ENCODE measurements at places on chromosomes 3 and 15.

DNA sequence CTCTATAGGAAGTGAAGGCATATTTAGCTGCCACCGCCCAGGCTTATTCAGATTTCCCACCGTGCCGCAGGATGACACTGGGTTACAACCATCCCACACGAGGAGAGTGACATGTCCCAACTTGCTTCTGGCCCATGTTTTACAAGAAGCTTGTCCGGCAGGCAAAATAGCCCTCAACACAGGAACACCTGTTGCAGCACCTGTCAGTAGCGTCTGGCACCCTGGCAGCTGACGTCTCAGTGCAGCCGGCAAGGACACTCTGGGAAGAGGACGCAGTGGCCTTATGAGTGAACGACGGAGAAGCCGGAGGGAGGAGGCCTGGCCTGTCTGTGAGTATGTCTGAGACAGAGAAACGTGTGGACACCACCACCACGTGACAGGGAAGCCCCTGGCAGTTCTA is 32.1 kb downstream of the FAM174B start:
- H3K27ac ChIP-seq = no peak overlapping the region
- H3K4me1 ChIP-seq = peaks cover 25% of the 10 kb centered on the region
- peaks cover 4% of the 10 kb centered on the region for H3K27me3 ChIP-seq
- no peak for DNase-seq
- H3K36me3 ChIP-seq = peaks cover 2% of the 10 kb centered on the region
- H3K4me3 ChIP-seq = no peak overlapping the region

- no peak for DNase-seq
- no peaks in the 10 kb centered on the region for H3K36me3 ChIP-seq
- H3K4me3 ChIP-seq = no peak overlapping the region
Measured at GRCh38 chr15:93382200-93382820, 293.3 kb upstream of the RGMA start.

DNA sequence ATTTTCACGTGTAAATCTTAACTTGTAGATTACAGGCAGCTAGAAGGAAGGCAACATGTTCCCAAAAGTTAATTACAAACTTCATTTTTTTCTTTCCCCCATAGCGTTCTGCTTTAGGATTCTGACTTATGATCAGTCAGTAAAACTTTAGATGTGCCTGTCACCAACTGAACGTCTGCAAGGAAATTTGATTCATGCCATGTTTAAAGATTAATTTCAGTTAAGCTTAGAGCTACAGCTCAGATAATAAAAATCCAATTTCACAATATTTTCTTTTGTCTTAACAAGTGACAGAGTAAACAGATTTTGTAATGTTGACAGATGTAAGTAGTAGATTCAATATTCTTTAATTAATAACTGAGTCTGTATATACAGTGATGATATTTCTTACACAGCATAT is 253.1 kb downstream of the NFKBIZ start:
- H3K27ac ChIP-seq = no peak overlapping the region
- DNase-seq = no peak
- H3K4me1 ChIP-seq = peaks cover 7% of the 10 kb centered on the region
- peaks cover 4% of the 10 kb centered on the region for H3K27me3 ChIP-seq
- H3K36me3 ChIP-seq = peaks cover 1% of the 10 kb centered on the region

DNA sequence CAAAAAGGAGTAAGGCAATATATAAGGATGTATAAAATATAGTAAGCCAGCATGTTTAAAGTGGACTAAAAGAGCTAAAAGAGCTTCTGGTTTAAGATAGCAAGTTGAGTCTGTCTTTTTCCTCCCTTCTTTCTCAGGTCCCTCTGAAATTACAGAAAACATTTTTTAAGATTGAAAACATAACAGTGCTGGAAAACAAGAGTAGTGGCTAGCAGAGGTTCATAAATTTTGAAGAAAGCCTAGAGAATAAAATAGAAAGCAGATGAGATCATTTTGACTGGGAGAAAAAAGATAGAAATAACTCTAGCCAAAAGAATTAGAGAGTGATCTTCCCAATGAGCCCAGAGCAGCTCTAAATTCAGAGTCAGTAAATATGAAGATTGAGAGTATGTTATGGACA is 41.9 kb downstream of the ATP8B4 start:
- H3K4me1 ChIP-seq = no peaks in the 10 kb centered on the region
- H3K27me3 ChIP-seq = peaks cover 1% of the 10 kb centered on the region
- H3K27ac ChIP-seq = no peak overlapping the region
- DNase-seq = no peak

GRCh38 chr3:46965151-46965550 is 11.4 kb downstream of the CCDC12 start:
- peaks cover 80% of the 10 kb centered on the region for H3K4me1 ChIP-seq
- no peaks in the 10 kb centered on the region for H3K27me3 ChIP-seq
- no peak overlapping the region for H3K4me3 ChIP-seq
- peaks cover 8% of the 10 kb centered on the region for H3K36me3 ChIP-seq

GRCh38 chr15:26805470-26805869 is 32.6 kb upstream of the GABRB3 start:
- no peak overlapping the region for H3K4me3 ChIP-seq
- no peaks in the 10 kb centered on the region for H3K4me1 ChIP-seq
- H3K27ac ChIP-seq = no peak overlapping the region
- peaks cover 3% of the 10 kb centered on the region for H3K27me3 ChIP-seq

DNA sequence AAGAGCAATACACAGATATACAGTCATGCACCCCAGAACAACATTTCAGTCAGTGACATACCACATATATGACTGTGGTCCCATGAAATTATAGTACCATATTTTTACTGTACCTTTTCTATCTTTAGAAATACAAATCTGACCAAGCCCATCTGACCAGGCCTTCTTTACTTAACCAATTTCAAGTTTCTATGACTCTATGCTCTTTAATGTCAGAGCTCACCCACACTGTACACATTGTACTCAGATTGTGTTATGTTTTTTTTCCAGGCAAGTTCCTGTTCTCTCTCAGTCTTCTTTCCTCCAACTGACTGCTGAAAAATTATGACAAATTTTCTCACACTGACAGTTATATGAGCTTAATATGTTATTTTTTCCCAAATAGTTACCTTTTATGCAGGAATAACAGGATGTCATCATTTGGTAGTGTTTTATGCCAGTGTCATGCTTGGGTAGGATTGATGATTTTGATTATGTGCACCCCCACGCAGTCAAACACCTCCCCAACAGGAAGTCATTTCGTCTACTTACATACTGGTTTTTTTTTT is 8.0 kb upstream of the CBLB start:
- DNase-seq = peak; percentile 24
- H3K36me3 ChIP-seq = no peaks in the 10 kb centered on the region
- H3K4me1 ChIP-seq = peaks cover 34% of the 10 kb centered on the region
- H3K4me3 ChIP-seq = peak overlapping the region; percentile 51
- peak overlapping the region; percentile 78 for H3K27ac ChIP-seq

- peaks cover 4% of the 10 kb centered on the region for H3K4me1 ChIP-seq
- no peak for DNase-seq
- peaks cover 15% of the 10 kb centered on the region for H3K27me3 ChIP-seq
- no peaks in the 10 kb centered on the region for H3K36me3 ChIP-seq
- H3K27ac ChIP-seq = no peak overlapping the region
Measured at GRCh38 chr3:107916171-107916570, 174.7 kb downstream of the CD47 start.

GRCh38 chr15:67051088-67052045 is 14.0 kb upstream of the SMAD3 start:
- no peak overlapping the region for H3K27ac ChIP-seq
- H3K27me3 ChIP-seq = no peaks in the 10 kb centered on the region
- peaks cover 15% of the 10 kb centered on the region for H3K4me1 ChIP-seq
- no peak overlapping the region for H3K4me3 ChIP-seq
- no peak for DNase-seq

- no peak for DNase-seq
- H3K27ac ChIP-seq = no peak overlapping the region
- H3K4me3 ChIP-seq = no peak overlapping the region
- no peaks in the 10 kb centered on the region for H3K36me3 ChIP-seq
- peaks cover 10% of the 10 kb centered on the region for H3K4me1 ChIP-seq
Measured at GRCh38 chr3:195855471-195856409, 44.0 kb upstream of the MUC4 start.

DNA sequence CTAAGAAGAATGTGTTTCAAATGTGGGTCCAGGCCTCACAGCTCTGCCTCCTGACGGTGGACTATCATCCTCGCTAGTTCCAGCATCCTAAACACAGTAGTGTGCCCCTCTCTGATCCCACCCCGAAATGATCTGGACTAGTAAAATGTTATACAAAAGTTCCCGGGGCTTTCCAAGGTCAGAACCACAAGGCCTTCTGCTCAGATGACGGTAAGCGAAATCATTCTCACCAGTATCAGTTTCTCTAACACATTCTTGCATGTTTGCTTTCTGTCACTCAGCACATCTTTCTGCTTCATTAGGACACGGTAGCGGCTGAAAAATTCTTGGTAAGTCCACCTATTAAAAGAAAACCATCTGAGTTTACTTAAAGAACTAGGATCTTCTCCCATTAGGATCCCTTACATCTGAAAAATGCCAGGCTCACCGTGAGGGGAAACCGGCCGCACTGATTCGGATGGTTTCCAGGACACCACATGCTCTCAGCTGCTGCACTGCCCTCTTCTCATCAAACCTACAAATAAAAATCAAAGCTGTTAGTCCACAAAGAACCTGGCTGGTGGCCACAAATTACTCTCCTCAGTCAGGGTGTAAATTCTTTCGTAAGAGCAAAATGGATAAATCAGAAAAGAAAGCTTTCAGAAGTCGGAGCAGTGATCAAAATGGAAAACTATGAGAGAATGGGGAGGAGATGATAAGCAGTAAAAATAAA is 83.9 kb upstream of the MYO5C start:
- H3K36me3 ChIP-seq = peaks cover 49% of the 10 kb centered on the region
- DNase-seq = peak; percentile 51
- H3K4me1 ChIP-seq = peaks cover 43% of the 10 kb centered on the region

DNA sequence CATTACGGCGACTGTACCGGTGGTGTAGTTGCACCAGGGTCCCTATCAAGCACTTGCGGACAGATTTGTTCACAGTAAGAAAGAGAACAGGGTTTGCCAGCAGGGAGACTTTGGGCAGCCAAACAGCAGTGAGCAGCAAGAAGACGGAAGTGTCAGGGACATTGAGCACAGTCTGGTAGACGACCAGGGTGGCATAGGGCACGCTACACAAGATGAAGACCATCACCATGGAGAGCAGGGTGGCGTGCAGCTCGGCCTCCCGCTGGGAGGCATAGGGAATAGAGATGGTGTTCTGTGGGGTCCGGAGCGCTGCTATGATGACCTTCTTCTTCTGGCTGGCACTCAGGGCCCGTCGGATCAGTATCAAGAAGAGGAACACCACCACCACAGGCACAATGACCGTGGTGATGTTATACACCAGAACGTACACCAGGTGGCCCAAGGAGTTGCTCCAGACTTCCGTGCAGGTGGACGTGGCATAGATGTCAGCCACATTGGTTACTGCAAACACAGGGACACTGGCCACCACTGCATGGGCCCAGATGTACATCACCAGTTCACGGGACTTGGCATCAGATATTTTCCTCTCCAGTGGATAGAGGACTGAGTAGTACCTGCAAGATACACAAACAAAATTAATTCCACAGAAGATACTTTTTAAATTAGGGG is 19.1 kb upstream of the FSIP1 start:
- no peaks in the 10 kb centered on the region for H3K36me3 ChIP-seq
- no peaks in the 10 kb centered on the region for H3K4me1 ChIP-seq
- H3K27me3 ChIP-seq = peaks cover 18% of the 10 kb centered on the region
- no peak overlapping the region for H3K4me3 ChIP-seq

GRCh38 chr3:52249683-52250082 is 4.1 kb downstream of the PPM1M start:
- peaks cover 77% of the 10 kb centered on the region for H3K4me1 ChIP-seq
- peak overlapping the region; percentile 18 for H3K4me3 ChIP-seq
- peak overlapping the region; percentile 94 for H3K27ac ChIP-seq
- peaks cover 62% of the 10 kb centered on the region for H3K36me3 ChIP-seq
- no peak for DNase-seq

- no peak for DNase-seq
- H3K36me3 ChIP-seq = no peaks in the 10 kb centered on the region
- peaks cover 14% of the 10 kb centered on the region for H3K27me3 ChIP-seq
- no peak overlapping the region for H3K4me3 ChIP-seq
- no peaks in the 10 kb centered on the region for H3K4me1 ChIP-seq
- H3K27ac ChIP-seq = no peak overlapping the region
Measured at GRCh38 chr3:130760922-130761321, 14.3 kb upstream of the PIK3R4 start.

DNA sequence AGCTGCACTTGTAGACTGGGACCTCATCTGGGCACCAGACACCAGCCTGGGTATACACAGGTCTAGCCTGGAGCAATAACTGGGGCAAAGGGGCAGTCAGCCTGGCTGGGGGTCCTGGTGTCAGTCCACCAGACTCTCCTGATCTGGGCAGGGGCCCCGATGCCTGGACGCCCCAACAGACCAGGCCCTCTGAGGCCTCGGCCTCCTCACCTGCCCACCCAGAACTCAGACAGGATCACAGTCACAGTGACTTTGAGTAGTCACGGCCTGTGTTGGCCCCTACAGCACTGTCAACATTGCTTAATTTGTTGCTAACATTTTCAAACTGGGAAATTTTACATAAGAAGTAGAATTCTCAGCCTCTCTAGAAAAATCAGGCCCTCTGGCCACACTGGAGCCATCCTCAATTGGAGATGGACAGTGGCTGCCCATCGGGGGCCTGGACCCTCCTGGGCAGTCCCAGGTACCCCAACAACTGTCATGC is 5.8 kb downstream of the TWF2 start:
- no peak overlapping the region for H3K27ac ChIP-seq
- H3K4me3 ChIP-seq = no peak overlapping the region
- peaks cover 37% of the 10 kb centered on the region for H3K36me3 ChIP-seq
- no peak for DNase-seq
- H3K27me3 ChIP-seq = no peaks in the 10 kb centered on the region
- peaks cover 46% of the 10 kb centered on the region for H3K4me1 ChIP-seq

Measured in activated CD4-positive, alpha-beta memory T cell treated with anti-CD3 and anti-CD28 coated beads for 36 hours (primary cell).